ENCODE measurements at places on chromosomes 1 and 21.

DNA sequence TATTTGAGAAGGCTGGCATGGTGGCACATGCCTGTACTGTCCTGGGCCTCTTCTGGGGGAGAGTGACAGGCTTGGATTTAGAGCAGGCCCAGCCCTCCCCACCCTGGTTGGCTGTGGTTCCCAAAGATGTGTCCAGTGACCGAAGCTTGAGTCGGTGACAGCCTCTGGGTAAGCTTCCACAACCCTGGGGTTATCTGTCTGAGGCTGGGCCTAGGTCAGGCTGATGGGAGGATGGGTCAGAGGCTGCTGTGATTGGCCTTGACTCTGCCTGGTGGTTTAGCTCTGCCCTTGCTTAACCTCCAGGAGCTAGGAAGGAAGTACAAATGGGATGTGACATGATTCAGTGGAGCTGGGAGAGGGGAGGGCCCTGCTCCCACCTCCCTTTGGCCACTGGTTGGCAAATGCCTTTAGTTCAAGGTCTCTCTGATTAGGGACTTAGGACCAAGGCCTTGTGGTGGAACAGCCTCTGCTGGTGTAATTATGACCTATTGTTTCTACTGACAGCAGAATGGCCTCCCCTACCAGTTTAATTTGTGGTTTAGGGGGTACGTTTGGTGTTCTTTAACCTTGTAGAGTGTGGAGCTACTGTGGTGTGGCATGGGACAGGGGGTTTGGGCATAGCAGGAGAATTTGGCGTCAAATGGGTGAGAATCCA lies 16.6 kb downstream of the NUDC start:
- no peak for DNase-seq

- DNase-seq = no peak
Measured at GRCh38 chr1:38097284-38097898, 50.8 kb upstream of the POU3F1 start.

- DNase-seq = no peak
Measured at GRCh38 chr1:231419147-231419546, 2.9 kb downstream of the EGLN1 start.

DNA sequence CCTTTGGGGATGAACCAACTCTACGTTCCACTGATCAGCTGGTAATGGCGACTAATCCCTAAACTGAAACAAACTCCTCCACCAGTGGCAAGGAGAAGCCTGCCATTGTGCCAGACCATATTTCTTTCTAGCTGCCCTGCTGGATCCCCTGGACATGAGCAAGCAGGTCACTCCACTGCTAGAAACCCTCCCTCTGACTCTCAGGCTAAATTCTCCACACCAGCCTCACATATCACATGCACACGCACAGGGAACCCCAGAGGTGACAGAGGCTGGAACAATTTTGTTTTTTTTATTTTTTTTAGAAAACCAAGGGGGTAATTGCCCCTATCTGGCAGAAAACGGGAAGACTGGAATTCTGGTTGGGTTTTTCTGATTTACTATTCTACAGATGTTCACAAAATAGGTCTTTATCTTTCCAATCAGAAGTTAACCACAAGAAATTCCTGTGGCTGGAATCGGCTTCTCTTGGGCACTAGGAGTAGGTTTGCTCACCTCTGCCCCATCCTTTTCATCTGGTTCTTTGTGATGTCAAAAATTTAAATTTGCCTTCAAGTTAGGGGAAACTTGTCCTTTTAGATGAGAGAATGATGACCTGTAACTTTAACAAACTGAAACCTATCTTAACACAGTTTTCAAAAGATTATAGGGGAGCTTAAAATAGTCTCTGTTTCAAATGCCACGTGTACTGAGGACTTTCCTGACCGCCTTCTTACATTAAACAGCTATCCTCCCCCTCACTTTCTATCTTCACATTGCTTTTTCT lies 258.1 kb downstream of the SDCCAG8 start:
- DNase-seq = no peak

DNA sequence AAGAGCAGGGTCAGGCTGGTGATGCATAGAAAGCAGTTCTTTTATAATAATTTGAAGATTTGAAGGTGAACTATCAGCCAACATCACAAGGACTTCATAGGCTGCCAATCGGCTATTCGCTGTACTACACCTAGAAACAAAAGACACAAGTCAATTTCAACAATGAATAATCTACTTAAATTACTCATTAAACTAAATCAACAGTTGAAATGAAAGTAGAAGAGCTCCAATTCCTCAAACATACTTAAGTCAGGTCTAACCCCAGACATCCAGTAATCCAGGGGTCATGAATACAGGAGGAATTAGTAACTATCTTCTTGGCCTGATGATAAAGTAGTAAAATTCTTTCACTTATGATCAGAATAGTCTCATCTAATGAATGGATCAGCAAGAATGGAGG lies 64.5 kb downstream of the PCSK9 start:
- DNase-seq = no peak

- no peak for DNase-seq
Measured at GRCh38 chr1:58768971-58769808, 14.7 kb downstream of the JUN start.

GRCh38 chr1:58714544-58714943 lies 14.7 kb upstream of the MYSM1 start:
- no peak for DNase-seq

DNA sequence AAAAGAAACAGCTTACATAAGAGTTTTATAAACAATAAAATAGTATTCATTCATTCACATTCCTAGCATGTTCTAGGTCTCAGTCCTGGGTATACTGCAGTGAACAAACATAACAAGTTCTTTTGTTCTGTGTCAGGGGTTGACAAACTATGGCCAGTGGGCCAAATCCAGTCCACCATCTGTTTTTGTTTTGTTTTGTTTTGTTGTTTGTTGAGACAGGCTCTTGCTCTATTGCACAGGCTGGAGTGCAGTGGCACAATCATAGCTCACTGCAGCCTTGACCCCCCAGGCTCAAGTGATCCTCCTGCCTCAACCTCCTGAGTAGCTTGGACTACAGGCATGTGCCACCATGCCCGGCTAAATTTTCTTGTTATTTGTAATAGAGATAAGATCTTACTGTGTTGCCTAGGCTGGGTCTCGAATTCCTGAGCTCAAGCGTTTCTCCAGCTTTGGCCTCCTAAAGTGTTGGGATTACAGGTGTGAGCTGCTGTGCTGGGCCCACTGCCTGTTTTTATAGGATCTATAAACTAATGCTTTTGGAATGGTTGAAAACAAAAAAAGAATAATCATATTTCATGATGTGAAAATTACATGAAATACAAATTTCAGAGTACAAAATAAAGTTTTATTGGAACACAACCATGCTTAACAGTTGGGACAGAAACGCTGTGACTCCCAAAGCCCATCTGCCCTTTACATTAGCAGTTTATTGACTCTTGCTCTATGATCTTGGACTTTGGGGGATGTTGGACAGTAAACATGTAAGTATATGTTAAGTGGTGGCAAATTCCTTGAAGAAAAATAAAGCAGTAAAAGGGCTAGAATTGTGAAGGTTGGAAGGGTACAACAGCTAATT lies 17.9 kb downstream of the CAPZA1 start:
- no peak for DNase-seq

DNA sequence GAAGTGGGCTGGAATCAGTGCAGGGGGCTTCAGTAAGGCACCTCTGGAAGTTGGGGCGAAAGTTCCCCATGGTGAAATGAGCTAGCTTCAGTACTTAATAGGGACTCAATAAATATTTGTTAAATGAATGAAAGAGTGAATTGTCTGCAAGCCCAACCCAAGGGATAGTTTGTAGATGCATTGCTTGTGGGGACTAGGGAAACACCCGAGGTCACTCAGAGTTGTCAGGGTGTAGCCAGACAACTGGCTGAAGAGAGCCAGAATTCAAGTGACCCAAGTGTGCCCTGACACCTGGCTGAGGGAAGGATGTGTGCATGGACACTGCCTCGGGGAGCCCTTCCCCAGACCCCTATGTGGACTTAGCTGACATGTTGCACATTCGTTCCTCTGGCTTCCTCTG lies 1.3 kb upstream of the SLC26A9 start:
- no peak for DNase-seq

- no peak for DNase-seq
Measured at GRCh38 chr21:42607102-42607501, 46.3 kb upstream of the PDE9A start.

DNA sequence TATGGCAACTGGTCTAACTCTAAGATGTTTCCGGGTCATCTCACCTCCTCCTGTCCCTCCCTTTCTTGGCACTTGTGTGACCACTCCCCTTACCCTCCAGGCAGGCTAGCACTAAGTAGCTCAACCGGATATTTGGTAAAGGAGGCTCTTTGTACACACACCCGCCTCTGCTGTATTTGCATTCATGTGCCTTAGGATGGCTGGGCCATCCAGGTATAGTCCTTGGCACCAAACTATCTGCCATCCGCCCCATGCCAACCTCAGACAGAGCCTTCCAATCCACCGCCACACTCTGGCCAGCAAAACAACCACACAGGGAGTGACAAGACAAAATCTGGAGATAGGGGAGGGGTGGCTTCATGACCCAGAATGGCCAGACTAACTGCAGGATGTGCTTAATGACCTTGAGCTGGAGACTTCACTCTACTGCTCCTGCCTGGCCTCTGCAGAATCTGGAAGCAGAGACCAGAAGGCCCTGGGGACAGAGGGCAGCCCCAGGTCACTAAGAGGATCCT lies 59.5 kb downstream of the CDK18 start:
- DNase-seq = no peak

- DNase-seq = no peak
Measured at GRCh38 chr1:110788673-110789072, 84.3 kb upstream of the CD53 start.

DNA sequence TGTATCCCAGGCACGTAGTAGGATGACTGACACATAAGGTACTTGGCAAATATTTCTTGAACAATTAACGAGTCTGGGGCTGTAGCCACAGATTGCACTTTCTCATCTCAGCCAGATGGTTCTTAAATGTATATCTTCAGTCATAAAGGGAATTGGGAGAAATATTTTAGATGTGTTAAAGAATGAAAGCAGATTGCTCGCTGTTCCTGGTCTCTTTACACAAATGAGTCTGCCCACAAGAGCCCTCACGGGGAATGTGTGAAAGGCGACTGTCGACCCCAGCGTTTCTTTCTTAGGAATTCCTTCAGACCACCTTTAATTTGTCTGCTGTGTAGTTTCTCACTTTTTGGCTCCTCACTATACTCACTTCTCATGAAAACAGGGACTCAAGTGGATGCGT lies 725 bp downstream of the MT1HL1 start:
- no peak for DNase-seq

GRCh38 chr21:43937891-43938309 lies 72.9 kb downstream of the AGPAT3 start:
- no peak for DNase-seq

GRCh38 chr1:157477419-157477818 lies 74.9 kb downstream of the FCRL5 start:
- no peak for DNase-seq

DNA sequence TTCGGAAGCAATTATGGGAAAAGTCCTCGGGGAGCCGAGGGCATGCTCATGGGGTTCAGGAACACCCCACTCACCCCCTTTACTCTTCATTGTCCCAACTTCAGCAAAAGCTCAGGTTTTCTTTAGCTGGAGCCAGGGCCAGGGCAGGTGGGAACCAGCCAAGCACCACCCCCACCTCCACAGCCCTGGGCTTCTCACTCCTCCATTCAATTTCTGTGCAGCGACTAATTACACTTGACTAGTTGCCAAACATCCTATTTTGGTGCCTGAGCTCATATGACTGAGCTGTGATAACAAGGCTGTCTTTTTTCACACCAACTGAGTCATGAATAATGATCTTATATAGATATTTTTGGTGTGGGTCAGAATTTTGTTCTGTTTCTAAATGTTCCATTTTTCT lies 257.2 kb upstream of the AJAP1 start:
- DNase-seq = no peak

DNA sequence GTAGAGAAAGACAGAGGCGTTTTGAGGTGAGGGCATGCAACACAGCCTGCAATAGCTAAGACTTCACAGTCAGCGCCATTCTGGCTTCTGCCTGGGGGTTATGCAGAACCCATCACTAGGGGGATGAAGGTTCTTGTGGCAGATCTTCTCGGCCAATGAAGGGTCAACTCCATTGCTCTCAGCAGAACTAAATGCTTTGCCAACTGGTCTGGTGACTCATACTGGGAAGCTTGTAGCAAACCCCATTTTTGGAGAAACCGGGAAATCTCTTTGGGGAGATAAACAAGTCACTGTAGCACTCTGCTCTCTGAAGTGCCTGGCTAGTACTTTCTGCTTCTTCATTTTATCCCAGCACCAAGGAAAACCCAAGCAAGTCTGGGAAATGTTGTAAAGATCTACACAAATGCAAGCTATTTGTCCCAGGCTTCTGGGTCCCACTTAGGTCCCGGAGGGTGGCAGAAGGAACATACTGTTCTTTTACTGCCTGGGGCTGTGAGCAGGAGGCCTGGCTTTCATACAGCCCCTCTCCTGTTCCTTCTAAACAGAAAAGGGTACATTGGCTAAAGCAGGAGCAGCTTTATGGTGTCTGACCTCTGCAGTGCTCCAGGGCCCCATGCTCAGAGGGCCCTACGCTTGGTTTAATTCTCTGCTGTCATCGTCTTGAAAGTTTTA lies 28.8 kb downstream of the SHISA4 start:
- peak; percentile 74 for DNase-seq
